MV-4-11 (cell line): ENCODE measurements at places on chromosomes 3 and 15.

DNA sequence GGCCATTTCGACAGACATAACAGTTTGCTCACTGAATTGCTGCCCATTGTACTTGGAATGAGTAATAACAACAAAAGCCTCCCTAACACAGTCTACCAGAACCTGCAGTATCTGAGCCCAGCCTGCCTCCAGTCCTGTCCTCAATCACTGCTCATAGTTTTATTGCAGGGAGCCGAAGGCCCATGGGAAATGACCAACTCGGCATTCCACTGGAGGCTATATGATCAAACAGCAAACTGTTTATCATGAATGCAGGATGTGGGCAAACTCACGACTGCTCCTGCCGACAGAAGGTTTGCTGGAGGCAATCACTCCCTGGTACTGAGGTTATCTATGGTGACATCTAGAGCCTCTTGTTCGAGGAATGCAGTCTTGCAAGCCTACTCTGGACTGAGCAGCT is 46.3 kb downstream of the LSM3 start:
- DNase-seq: no peak

DNA sequence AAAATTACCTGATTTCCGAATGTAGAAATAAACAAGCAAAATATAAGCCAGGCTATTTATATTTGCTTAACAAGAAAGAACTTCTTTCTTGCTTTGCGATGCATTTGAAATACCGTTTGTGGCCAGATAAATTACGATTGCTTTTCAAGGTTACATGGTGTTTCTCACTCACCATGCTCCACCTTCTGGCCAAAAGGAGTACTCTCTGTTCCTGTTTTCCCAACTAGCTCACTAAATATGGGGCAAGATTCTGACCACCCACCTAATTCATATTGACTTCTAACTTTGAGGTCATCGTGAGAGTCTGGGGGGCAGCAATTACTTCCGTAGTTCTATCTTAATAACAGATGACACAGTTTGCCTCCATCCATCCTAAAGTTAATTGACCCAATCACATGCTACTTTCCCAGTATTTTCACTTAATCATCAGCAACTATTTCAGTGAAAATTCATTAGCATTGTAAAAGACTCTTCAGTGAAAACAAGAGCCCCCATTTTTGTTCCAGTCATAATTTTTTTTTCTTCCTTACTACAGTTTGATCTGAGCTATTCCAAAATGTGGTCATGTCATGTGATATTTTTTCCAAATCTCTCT is 25.9 kb downstream of the ACP3 start:
- DNase-seq: peak; percentile 52

DNA sequence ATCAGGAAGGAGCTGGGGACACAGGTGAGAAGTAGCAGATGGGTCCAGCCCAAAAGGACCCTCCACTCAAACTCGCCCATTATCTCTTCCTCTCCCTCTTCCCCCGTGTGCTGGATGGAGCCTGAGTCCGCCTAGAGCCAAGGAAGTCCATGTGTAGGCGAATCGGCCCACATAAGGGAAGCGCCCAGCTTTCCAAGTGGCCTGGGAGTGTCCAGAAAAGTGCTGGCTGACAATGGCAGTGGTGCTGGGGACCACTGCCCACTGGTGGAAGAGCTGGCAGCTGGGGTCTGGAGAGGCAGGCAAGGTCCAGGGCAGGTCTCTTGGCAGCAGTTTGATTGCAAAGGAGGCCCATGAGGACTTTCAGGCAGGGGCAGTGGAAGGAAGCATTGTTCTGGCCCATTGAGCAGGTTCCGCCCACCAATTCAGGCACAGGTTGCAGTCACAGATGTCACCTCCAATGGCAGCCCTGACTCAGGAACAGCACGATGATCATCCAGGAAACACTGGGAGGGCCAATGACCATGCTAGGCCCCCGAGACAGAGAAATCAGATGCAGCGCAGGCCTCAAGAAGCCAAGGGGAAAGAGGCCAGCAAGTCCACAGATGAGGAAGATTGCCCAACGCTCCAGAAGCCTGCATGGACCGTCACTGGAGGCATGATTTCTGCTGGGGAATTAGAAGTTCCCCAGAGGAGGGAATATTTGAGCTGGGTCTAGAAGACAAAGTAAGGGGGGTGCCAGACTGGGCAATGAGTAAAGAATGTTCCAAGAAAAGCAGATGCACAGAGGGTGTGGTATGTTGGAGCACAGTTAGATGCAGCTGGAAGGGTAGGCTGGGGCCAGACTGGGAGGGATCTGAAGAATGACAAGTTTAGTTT is 3.0 kb downstream of the MFGE8 start:
- DNase-seq: no peak

- peak; percentile 82 for DNase-seq
Observed at GRCh38 chr3:53255775-53256703, at the start of gene TKT. TSS of gene TKT (minus strand) at chr3:53256022. CDS start at chr3:53255942, 80 bp downstream.

- DNase-seq: peak; percentile 49
Observed at GRCh38 chr3:2589336-2589969, 490.8 kb downstream of the CNTN4 start.

DNA sequence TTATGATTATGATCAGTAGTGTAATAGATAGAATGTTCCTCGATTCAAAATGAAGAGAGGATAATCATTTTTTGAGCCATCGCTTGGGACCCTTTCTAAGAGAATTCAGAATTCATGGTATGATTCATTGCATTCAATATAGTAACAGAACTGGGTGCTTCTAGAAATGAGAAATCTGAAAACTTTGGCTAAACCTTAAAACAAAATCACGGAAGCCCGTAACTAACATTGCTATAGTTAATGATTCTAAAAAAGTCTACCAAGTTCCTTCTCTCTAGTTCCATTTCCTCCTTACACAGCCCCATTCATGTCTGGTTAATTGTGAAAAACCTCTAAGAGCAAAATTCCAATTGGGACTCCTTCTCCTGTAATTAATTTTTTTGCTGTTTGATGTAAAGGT is 217.1 kb downstream of the GBE1 start:
- peak; percentile 16 for DNase-seq

GRCh38 chr15:74782259-74783071 is 585 bp downstream of the CSK start:
- DNase-seq: peak; percentile 22

DNA sequence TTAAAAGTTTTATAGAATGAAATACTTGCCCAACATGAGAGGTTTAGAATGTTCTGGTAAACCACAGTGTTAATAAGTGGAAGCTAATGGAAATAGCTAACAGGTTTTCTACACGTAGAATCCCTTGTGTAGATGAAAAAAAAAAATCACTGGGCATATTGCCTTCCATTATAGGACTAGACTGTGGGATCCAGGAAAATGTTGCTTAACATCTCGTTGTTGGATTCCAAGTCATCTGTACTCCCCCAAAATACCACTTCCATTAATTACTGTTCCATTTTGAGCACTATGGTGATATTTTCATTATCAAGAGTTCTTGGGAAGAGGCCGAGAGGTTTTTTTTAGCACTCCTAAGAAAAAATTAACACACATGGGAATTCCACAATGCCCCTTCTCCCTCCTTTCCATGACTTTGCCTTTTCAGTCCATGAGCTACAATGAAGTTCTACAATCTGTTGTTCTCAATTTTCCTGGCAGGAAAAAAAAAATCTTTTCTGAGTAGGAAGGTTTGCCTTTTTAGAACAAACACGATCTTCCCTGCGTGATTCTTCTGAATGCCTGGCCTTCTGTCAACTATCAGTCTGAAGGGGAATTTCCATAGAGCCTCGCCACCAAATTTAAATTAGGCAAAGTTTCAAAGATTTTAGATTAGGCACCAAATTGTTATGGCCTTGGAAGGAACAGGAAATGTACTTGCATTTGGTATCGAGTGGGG is 74.4 kb upstream of the CTDSPL start:
- no peak for DNase-seq

GRCh38 chr15:29138260-29138659 is 131.4 kb downstream of the NSMCE3 start:
- DNase-seq: no peak

GRCh38 chr15:77608774-77609173 is 23.9 kb downstream of the LINGO1 start:
- peak; percentile 62 for DNase-seq

- DNase-seq: peak; percentile 71
Observed at GRCh38 chr15:40320931-40321371, 2.5 kb upstream of the INAFM2 start.

- DNase-seq: no peak
Observed at GRCh38 chr3:24060055-24060454, 115.0 kb downstream of the NR1D2 start.

DNA sequence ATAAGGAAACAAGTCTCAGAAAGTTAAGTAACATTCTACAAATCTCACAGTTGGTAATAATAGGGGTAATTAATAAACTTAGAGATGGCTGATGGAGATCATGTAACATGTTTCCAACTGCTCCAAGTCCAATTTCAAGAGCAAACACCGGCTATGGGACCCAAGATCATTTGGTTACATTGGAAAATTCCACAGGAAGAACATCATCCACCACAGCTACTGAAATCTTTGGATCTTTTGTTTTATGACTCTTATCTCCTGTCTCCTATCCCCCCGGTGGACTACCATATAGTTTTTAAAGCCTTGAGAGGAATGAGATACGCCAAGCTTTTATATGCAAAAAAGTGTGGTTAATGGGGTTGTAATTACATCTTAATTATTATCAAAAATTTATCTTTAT is 216.1 kb downstream of the WNT5A start:
- no peak for DNase-seq

- DNase-seq: peak; percentile 17
Observed at GRCh38 chr15:77024273-77025082, 29.6 kb downstream of the PSTPIP1 start.

DNA sequence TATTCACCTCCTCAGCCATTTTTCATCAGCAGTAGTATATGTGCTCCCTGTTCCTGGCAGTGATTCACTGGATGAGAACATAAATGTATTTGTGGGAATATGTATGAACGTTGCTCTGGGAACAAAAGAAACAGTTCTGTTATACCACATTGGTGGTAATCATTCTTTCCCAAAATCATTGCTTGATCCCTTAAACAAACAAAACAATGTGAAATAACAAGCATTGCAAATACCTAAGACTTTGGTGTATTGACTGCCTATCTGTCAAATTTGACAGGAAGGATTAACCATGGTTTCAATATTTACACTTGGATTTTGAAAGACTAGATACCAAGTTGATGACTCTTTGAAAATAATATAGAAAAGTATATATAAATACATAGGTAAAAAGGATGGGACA is 284.1 kb downstream of the FHIT start:
- DNase-seq: no peak

DNA sequence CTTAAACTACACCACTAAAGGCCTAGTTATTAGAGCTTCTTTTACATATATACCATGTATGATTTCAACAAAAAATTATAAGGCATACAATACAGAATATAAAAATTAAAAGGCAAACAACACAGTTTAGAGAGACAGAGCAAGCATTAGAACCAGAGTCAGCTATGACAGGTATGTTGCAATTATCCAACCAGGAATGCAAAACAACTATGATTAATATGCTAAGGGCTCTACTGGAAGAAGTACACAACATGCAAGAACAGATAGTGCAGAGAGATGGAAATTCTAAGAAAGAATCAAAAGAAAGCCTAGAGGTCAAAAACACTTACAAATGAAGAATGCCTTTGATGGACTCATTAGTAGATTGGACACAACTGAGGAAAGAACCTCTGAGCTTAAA is 39.6 kb downstream of the CCDC54 start:
- DNase-seq: no peak

DNA sequence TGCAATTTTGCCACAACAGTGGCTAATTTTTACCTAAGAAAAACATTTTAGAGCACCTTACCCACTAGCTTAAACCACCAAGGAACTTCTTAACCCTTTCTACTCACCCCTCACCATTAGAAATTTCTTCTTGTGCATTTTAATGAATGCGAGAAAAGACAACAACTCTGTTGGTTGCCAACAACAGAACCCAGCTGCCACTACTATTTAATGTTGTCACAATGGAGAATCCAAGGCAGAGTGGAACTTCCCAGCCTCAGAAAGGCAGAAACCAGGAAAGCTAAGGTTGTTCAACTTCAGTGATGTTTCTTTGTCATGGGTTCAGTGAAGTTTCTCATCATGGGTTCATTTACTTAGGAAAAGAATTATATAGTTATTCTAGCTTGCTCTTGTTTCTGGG is 325.2 kb upstream of the ARL6 start:
- DNase-seq: no peak

- no peak for DNase-seq
Observed at GRCh38 chr3:106862067-106862466, 515.2 kb upstream of the CCDC54 start.

- DNase-seq: peak; percentile 73
Observed at GRCh38 chr3:51686512-51687215, 15.6 kb downstream of the TEX264 start.

- DNase-seq: peak; percentile 79
Observed at GRCh38 chr15:33068007-33068481, 126.5 kb downstream of the FMN1 start.
